Stimulated activated CD8-positive, alpha-beta memory T cell treated with anti-CD3 and anti-CD28 coated beads, Interleukin-2, amount 100 ng/mL, for 1 hour (primary cell): ENCODE measurements at places on chromosomes 5 and 9.

DNA sequence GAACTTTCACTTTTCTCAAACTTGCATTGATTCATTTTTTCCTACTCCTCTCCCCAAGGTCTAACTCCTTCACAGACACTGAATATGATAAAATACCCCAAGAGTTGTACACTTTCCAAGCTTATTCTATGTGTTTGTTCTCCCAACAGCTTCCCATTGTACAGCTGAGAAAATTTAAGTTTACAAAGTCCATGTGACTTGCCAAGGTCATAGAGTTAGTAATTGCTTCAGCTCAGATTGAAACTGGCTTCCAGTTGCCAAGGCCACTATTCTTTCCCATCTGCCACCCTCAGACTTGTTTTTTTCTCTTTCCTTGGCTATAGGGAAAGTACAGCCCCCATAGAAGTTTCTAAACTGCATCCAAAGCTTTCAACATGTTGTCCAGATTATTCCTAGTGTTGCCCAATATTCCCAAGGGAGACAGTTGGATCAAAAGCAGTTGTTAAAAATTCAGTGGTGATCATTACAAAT is 34.8 kb downstream of the TNFSF8 start:
- no peak for DNase-seq

- no peak for DNase-seq
These were observed 87.0 kb upstream of the BOD1 start for GRCh38 chr5:173703466-173703865.

DNA sequence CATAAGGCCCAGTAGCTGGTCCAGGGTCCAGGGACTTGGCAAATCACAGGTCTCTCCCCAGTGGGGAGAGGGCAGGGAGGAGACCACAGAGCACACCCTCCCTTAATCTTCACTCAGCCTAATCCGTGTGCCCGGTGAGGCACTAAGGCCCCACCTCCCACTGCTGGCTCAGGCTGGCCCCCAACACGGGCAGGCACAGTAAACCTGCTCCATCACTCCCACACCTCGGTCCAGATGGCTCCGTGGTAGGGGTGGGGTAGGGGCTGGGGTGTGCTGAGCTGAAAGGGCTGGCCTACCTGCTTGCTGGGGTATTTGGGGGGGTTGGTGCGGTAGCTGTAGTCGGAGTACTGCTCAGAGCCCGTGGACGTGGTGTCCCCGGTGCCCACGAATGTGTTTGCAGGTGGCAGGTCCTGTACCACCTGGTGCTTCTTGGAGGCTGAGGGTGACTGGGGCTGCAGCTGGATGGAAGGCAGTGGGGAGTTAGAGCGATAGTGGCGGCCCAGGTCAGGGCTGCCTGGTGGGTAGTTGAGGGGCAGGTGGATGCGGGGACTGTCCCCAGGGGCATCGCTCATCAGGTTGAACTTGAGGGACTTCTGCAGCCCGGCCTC is 15.2 kb downstream of the PCDH1 start:
- no peak for DNase-seq

- no peak for DNase-seq
These were observed 114.3 kb upstream of the OTULINL start for GRCh38 chr5:14467251-14467650.

- DNase-seq: no peak
These were observed 101.1 kb downstream of the FGF18 start for GRCh38 chr5:171520300-171521174.

DNA sequence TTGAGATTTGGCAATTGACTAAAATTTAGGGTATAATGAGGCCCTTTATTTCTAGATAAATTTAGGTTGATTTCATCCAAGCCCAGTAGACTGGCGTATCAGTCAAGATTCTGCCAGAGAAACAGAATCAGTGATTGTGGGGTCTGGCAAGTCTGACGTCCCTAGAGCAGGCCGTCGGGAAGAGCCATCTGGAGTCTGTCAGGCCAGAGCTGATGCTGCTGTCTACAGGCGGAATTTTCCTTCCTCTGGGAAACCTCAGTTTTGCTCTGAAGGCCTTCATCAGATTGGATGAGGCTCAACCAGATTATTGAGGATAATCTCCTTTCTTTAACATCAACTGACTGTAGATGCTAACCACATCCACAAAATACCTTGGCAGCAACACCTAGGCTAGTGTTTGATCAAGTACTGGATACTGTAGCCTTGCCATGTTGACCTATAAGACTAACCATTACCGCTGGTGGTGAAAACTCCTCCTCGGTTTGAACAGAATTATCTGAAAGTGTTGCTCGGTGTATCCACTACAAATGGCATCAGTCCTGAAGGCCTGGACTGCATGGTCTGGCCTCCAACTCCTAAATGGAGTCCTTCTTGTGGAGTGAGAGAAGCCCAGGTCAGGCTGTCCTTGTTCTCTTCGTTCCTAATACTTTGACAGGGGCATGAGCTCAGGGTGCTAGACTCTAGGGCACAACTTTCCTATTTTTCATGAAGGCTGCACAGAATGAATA is 83.2 kb upstream of the ANKH start:
- DNase-seq: no peak

DNA sequence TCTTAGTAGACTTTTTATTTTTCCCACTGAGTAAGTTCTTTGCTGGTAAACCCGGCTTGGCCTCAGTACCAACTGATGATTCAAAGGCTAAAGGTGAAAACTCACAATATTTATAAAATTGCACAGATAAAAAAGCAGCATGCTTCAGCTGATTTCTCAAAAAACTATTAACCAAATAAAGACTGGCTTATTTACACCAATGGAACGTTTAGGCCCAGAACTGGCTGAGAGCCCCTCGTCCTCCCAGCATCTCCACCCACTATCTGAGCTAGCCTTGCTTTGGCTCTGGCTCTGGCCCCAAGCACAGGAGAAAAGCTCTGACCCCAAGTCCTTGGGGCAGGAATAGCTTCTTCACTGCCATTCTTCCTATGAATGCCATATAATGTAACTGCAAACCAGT is 68.5 kb downstream of the SPTLC1 start:
- DNase-seq: no peak

DNA sequence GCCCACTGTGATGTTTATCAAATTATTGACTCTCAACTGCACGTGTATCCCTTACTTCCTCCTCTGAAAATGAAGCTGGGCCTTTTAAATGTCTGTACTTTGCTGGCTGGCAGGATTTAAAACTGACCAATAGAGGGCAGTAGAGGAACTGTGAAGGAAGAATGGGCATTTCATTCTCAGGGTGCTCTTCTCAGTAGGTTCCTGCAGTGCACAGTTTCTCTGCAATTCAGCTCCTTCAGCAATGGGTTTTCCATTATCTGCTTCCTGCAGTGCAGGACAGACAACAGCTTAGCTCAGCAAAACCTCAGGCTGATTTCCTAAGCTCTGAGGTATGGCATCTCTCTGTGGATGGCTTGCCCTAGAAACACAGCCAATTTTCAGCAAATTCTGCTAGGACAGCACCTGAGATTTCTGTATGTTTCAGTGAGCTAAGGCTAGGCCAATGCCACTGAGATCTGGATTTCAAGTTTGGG is 298.4 kb upstream of the PRDM9 start:
- no peak for DNase-seq
